ENCODE measurements at places on chromosomes 16 and 17. TPM values are rescaled to one million over a fixed set of nuclear protein-coding genes. Genes with fewer than 3 reads are reported as not detected.

C16orf74 gene
- not detected for total RNA-seq

DNA sequence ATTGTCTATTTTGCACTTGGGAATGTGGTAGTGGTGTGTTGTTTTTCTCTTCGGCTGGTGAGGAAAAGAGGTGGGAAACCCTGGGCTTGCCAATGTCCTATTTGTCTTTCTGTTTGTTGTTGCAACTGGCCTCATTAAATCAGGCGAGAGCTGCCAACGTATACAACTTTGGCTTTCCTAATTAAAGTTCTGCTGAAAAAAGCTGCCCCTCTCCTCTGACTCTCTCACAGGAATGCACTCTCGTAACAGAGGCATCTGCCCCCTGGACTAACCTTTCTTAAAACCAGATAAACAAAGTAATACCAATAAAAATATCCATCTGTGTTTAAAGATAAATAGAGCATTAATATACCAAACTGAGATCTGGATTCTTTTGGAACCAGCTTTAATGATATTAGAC lies 7.8 kb downstream of the CDRT15 start:
- no peak overlapping the region for H3K4me3 ChIP-seq
- H3K27me3 ChIP-seq: no peaks in the 10 kb centered on the region
- no peak for DNase-seq
- H3K27ac ChIP-seq: no peak overlapping the region
- H3K4me1 ChIP-seq: no peaks in the 10 kb centered on the region

OMG gene
- total RNA-seq: 0.51 TPM

GRCh38 chr16:89022051-89022836 lies 45.2 kb upstream of the CBFA2T3 start:
- no peak overlapping the region for H3K27ac ChIP-seq
- H3K4me1 ChIP-seq: no peaks in the 10 kb centered on the region
- no peaks in the 10 kb centered on the region for H3K36me3 ChIP-seq
- DNase-seq: no peak
- no peak overlapping the region for H3K4me3 ChIP-seq

SPIRE2 gene
- total RNA-seq: 1.2 TPM

DNA sequence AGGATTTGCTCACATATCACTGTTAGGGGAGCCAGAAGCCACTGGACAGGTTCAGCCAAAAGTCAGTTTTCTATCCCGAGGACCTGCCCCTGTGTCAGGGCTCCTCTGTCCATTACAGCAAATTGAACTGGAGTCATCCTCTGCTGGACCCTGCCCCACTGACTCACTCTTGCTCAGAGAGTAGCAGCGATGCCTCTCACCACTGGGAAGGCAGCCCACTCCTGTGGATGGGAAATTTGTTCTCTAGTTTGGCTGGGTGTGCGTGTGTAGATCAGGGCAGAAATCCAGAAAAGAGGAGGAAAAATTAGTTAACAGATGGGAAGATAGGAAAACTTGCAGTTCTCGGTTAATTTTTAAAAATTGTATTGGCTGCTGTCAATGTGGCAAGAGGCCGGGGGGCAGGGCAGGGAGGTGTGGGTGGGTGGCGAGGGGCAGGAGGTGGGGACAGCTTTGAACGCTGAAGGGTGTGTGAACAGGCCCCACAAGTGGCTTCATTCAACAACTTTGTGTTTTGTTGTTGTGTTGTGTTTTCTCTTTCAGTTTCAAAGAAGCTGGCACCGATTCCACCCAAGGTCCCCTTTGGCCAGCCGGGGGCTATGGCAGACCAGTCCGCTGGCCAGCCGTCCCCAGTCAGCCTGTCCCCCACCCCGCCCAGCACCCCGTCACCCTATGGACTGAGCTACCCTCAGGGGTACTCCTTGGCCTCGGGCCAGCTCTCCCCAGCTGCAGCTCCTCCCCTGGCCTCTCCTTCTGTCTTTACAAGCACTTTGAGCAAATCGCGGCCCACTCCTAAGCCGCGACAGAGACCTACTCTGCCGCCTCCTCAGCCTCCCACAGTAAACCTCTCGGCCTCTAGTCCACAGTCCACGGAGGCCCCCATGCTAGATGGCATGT lies 33.6 kb downstream of the ELAC2 start:
- no peaks in the 10 kb centered on the region for H3K27me3 ChIP-seq
- no peaks in the 10 kb centered on the region for H3K36me3 ChIP-seq
- H3K27ac ChIP-seq: peak overlapping the region; percentile 76

HOXB9 gene
- total RNA-seq: 0.43 TPM

ITGB4 gene
- total RNA-seq: 72.8 TPM

- no peaks in the 10 kb centered on the region for H3K4me1 ChIP-seq
- H3K36me3 ChIP-seq: no peaks in the 10 kb centered on the region
- peak overlapping the region; percentile 80 for H3K27ac ChIP-seq
- no peak overlapping the region for H3K4me3 ChIP-seq
- H3K27me3 ChIP-seq: no peaks in the 10 kb centered on the region
Measured at GRCh38 chr16:66662445-66663194, 33.9 kb downstream of the CMTM4 start.

- no peaks in the 10 kb centered on the region for H3K4me1 ChIP-seq
- no peaks in the 10 kb centered on the region for H3K27me3 ChIP-seq
- no peak overlapping the region for H3K4me3 ChIP-seq
- H3K36me3 ChIP-seq: no peaks in the 10 kb centered on the region
- DNase-seq: no peak
Measured at GRCh38 chr16:31265329-31266245, 5.8 kb downstream of the ITGAM start.

GRCh38 chr17:76437467-76438402 lies 15.2 kb downstream of the UBE2O start:
- no peak overlapping the region for H3K27ac ChIP-seq
- no peaks in the 10 kb centered on the region for H3K27me3 ChIP-seq
- DNase-seq: no peak
- no peaks in the 10 kb centered on the region for H3K36me3 ChIP-seq

DNA sequence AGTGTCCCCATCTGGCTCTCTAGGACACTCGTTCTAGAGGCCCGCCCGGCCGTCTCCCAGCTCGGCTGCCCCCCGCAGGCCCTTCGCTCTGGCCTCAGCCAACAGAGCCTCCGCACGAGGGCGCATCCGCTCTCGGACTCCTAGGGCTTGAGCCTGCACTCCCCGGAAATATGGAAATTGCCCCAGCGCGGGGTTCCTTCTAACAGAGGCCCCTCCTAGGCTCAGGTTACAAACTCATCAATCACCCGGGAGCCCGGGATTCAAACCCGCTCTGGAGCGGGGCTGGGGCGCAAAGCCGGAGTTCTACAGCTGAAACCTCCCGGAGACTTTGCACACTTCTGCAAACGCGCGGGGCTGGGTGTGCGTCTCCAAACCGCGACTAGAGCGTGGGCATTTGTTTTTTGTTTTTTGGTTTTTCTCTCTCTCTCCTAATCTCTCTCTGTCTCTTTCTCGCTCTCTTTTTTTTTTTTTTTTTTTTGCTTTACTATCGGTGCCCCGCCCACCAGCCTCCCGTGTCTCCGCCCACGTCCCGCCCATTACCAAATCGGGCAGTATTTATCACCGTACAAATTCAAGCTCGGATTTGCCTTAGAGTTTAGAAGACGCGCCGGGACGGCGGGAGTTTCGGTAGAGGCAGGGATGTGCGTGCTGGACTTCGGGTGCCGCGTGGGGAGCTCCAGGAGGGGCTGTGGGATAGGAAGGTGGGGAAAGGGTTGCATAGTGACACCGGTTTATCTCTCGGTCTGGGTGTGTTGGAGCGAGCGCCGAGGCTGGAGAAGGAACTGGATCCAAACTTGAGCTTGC lies 2.4 kb upstream of the FOXL1 start:
- peak overlapping the region; percentile 14 for H3K4me3 ChIP-seq
- no peaks in the 10 kb centered on the region for H3K27me3 ChIP-seq
- DNase-seq: peak; percentile 35

GRCh38 chr16:50275428-50276325 lies 9.3 kb downstream of the ADCY7 start:
- no peaks in the 10 kb centered on the region for H3K36me3 ChIP-seq
- no peak overlapping the region for H3K4me3 ChIP-seq
- no peak for DNase-seq
- no peaks in the 10 kb centered on the region for H3K27me3 ChIP-seq
- H3K4me1 ChIP-seq: no peaks in the 10 kb centered on the region

PSMB10 gene
- 9.5 TPM for total RNA-seq

DNA sequence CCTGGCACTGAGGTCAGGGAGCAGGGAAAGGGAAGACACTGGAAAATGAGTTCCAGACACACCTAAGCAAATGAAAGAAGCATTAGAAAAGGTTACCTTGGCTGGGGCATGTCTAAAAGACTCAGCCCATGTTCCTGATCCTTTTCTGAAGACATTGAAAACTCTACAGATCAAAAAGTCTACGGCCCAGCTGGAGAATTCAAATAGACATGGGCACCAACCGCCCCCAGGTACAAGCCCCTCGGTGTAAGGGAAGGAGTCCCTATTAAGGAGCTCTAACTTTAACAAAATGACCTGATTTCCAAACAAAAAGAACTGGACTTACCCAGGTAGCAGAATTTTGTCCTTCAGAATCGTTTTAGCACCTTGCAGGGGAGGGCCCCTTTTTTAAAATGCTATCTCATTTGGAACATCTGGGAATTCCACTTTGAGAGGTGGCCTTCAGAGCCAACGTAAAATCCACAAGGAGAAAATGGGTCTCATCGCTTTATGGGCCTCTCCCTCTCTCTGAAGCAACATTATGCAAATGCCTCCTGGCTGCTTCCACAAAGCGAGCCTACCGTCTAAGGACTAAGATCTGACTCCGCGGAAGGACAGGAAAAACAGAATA lies 43.6 kb upstream of the RBFOX3 start:
- peak; percentile 4 for DNase-seq
- no peaks in the 10 kb centered on the region for H3K36me3 ChIP-seq
- H3K4me1 ChIP-seq: no peaks in the 10 kb centered on the region
- no peak overlapping the region for H3K4me3 ChIP-seq
- no peaks in the 10 kb centered on the region for H3K27me3 ChIP-seq

DNA sequence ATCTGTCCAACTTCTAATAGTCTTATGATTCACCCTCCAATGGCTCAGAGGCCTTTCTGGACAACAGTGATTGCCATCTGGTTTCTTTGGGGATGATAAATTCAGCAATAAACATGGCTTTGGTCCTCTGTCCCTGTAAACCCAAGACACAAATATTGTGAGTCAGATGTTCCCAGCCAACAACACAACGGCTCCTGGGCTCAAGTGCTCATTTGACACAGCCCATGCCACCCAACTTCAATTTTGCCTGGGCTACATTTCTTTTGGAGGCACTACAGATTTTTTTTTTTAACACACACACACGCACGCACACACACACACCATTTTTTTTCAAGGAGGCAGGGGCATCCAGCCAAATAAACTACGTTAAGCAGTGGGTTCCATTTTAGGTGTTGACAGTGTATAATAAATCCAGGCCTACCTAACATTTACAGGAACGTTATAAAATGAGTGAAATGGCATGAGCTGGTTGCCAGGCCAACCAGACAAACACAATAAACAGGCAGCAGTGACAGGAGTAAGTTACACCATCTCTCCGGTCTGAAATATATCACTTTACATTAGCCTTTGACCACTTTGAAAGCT lies 939.9 kb upstream of the SOX9 start:
- no peaks in the 10 kb centered on the region for H3K4me1 ChIP-seq
- no peaks in the 10 kb centered on the region for H3K36me3 ChIP-seq
- H3K4me3 ChIP-seq: no peak overlapping the region
- DNase-seq: no peak

SGSH gene
- total RNA-seq: 38.8 TPM

SHISA9 gene
- total RNA-seq: not detected

DNA sequence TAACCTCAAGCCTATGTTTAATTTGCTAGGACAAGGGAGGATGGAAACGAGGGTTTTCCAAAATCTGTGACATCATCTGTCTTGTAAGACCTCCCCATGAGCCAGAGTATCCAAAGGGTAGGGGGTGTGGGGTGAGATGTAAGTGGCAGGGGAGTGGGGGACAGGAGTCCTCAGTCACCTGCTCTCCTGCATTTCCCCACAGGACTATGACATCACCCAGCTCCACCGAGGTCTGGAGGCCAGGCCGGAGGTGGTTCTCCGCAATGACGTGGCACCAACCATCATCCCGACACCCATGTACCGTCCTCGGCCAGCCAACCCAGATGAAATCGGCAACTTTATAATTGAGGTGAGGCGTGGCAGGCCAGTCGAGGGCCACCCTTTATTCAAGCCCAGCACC lies 41.5 kb upstream of the CDH1 start:
- H3K4me1 ChIP-seq: no peaks in the 10 kb centered on the region
- H3K27me3 ChIP-seq: no peaks in the 10 kb centered on the region
- H3K27ac ChIP-seq: no peak overlapping the region
- no peak overlapping the region for H3K4me3 ChIP-seq

DNA sequence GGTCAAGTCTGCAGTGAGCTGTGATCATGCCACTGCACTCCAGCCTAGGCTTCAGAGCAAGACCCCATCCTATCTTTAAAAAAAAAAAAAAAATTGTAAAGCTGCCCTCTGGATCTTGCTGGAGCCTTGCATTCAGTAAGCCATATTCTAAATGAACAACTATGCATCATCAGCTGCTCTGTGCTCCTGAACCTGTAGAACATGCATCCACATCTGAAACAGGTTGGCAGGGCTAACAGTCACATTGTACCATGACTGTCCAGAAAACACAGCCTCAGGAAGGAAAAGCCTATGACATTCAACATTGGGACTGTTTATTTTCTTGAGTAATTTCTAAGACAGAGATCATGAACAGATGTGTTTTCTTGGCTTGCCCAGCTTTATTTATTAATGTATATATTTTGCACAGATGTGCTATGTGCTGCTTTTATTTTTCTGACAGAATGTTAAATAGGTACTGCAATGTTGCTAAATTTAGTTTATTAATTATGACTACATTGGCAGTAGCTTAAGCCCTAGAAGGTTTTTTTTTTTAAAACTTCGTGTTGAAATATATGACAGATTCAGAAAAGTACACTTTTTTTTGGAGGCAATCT lies 19.8 kb downstream of the ACSF2 start:
- H3K27ac ChIP-seq: no peak overlapping the region
- no peak overlapping the region for H3K4me3 ChIP-seq
- no peak for DNase-seq
- H3K27me3 ChIP-seq: no peaks in the 10 kb centered on the region
- no peaks in the 10 kb centered on the region for H3K4me1 ChIP-seq
- H3K36me3 ChIP-seq: no peaks in the 10 kb centered on the region

DNA sequence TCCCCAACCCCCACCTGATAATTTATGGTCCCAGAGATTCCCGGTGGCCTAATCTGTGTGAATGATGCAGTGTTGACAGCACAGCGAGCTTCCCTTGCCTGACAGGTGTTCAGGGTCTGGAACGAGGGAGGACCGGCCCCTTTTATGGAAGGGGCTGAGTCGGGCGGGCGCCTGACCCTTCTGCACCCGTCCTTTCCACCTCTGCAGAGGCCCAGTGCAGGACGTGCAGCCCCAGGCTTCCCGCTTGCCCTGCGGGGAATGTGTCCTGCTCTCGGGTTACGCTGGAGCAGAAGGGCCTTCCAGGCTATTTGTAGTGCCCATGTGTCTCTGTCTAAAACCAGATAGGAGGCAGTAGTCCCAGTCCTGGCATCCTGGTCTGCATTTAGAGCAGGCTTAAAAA lies 16.2 kb downstream of the SMTNL2 start:
- no peak for DNase-seq
- H3K4me3 ChIP-seq: no peak overlapping the region
- no peaks in the 10 kb centered on the region for H3K36me3 ChIP-seq
- no peaks in the 10 kb centered on the region for H3K27me3 ChIP-seq
- peak overlapping the region; percentile 66 for H3K27ac ChIP-seq

- H3K4me1 ChIP-seq: no peaks in the 10 kb centered on the region
- H3K4me3 ChIP-seq: no peak overlapping the region
- no peaks in the 10 kb centered on the region for H3K36me3 ChIP-seq
- no peaks in the 10 kb centered on the region for H3K27me3 ChIP-seq
- no peak for DNase-seq
Measured at GRCh38 chr17:79374807-79375206, 236.0 kb downstream of the RBFOX3 start.

JPT1 gene
- 9.4 TPM for total RNA-seq

Data from uterus (tissue), 4 donors.